ENCODE measurements at places on chromosomes 7 and 10. TPM values are rescaled to one million over a fixed set of nuclear protein-coding genes. Genes with fewer than 3 reads are reported as not detected.

- peaks cover 24% of the 10 kb centered on the region for H3K4me1 ChIP-seq
- no peaks in the 10 kb centered on the region for H3K27me3 ChIP-seq
- peaks cover 5% of the 10 kb centered on the region for H3K36me3 ChIP-seq
- H3K27ac ChIP-seq: peak overlapping the region; percentile 94
- H3K4me3 ChIP-seq: peak overlapping the region; percentile 91
- DNase-seq: peak; percentile 74
These were observed 1.5 kb downstream of the MAFK start for GRCh38 chr7:1531979-1532455.

GRCh38 chr7:29288181-29289091, 93.9 kb downstream of the CHN2 start:
- peaks cover 14% of the 10 kb centered on the region for H3K4me1 ChIP-seq
- no peak for DNase-seq
- H3K27ac ChIP-seq: no peak overlapping the region
- H3K27me3 ChIP-seq: peaks cover 49% of the 10 kb centered on the region
- no peaks in the 10 kb centered on the region for H3K36me3 ChIP-seq

DNA sequence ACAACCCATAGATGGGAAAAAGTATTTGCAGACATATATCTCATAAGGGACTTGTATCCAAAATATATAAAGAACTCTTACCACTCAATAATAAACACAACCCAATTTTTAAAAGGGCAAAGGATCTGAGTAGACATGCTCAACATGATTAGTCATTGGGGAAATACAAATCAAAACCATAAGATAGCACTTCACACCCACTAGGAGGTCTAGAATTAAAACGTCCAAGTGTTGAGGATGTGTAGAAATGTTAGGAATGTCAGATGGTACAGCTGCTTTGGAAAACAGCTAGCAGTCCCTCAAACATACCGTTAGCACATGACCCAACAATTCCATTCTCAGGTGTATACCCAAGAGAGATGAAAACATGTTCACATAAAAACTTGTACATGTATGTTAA, 8.3 kb downstream of the PSTK start:
- H3K27me3 ChIP-seq: no peaks in the 10 kb centered on the region
- H3K36me3 ChIP-seq: peaks cover 10% of the 10 kb centered on the region
- H3K4me1 ChIP-seq: no peaks in the 10 kb centered on the region
- no peak overlapping the region for H3K4me3 ChIP-seq

Gene HECW1
- not detected for total RNA-seq

DNA sequence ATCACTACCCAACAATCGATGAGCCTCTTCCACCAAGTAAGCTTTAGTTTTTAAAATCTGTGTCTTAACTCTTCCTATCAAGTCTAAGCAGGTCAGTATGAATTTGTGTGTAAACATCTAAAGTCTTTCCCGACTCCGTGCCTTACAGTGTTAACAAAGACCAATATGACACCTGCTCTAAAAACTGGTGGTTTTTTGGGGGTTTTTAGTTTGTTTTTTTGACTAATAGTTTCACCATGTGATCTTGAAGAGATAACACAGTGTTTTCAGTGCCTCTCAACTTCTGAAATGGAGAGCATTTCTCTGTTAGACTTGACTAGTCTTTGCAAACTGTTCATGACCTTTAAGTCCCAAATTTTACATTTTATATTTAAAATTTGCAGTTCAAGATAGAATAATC, 132.0 kb upstream of the STK17A start:
- H3K36me3 ChIP-seq: no peaks in the 10 kb centered on the region
- H3K27ac ChIP-seq: no peak overlapping the region
- DNase-seq: no peak
- H3K4me1 ChIP-seq: peaks cover 5% of the 10 kb centered on the region
- H3K4me3 ChIP-seq: no peak overlapping the region
- peaks cover 17% of the 10 kb centered on the region for H3K27me3 ChIP-seq

Gene GGCT
- 76.1 TPM for total RNA-seq

GRCh38 chr7:155832581-155832981, 20.3 kb upstream of the SHH start:
- no peak overlapping the region for H3K4me3 ChIP-seq
- no peaks in the 10 kb centered on the region for H3K4me1 ChIP-seq
- no peak overlapping the region for H3K27ac ChIP-seq
- no peaks in the 10 kb centered on the region for H3K36me3 ChIP-seq
- DNase-seq: no peak

Gene LANCL2
- total RNA-seq: 10.9 TPM

DNA sequence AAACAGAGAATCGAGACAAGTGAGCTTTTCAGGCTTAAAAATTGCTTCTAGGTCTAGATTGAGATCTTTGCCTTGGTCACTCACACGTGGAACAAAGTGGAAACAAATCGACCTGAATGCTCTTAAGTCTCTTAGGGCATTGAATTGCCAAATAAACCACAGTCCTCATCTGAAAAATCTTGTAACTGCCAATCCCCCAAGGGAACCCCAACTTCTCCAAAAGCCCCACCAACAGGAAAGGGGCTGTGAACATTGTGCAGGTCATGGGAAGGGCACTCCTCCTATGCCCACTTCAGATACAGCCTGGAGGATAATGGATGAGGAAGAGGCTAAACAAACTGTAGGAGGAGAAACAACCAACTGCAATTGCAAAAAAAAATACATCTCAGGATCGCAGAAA, 91.3 kb downstream of the DGKI start:
- H3K27me3 ChIP-seq: no peaks in the 10 kb centered on the region
- H3K36me3 ChIP-seq: no peaks in the 10 kb centered on the region
- no peaks in the 10 kb centered on the region for H3K4me1 ChIP-seq
- no peak for DNase-seq
- H3K27ac ChIP-seq: no peak overlapping the region

Gene CAV1
- total RNA-seq: 0.17 TPM

- no peaks in the 10 kb centered on the region for H3K4me1 ChIP-seq
- no peak for DNase-seq
- H3K27me3 ChIP-seq: no peaks in the 10 kb centered on the region
- no peak overlapping the region for H3K4me3 ChIP-seq
- no peak overlapping the region for H3K27ac ChIP-seq
- no peaks in the 10 kb centered on the region for H3K36me3 ChIP-seq
These were observed 593.1 kb downstream of the SORCS1 start for GRCh38 chr10:106571192-106571946.

Gene CALHM1
- not detected for total RNA-seq

- peaks cover 37% of the 10 kb centered on the region for H3K36me3 ChIP-seq
- no peak for DNase-seq
- peak overlapping the region; percentile 90 for H3K27ac ChIP-seq
- H3K4me3 ChIP-seq: peak overlapping the region; percentile 98
These were observed 2.9 kb downstream of the ELMO1 start for GRCh38 chr7:37445790-37446189.

DNA sequence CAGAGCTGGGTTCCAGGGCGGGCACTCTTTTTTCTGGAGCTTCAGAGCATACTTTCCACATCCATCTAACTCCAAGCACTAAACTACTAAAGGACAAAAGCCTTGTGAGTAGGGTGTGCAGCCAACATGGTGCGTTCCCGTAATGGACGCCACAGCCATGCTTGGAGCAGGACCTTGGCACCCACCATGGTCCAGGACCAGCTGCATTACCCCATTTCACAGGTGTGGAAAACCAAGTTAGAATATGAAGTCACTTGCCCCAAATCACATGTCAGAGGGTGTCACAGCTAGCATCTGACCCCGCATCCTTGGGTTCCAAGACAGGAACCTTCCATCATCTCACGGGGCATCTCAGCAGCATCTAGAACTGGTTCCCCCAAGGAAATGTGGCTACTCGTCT, 112.4 kb downstream of the SMURF1 start:
- H3K4me3 ChIP-seq: no peak overlapping the region
- H3K36me3 ChIP-seq: peaks cover 41% of the 10 kb centered on the region
- no peaks in the 10 kb centered on the region for H3K27me3 ChIP-seq
- H3K4me1 ChIP-seq: peaks cover 3% of the 10 kb centered on the region

DNA sequence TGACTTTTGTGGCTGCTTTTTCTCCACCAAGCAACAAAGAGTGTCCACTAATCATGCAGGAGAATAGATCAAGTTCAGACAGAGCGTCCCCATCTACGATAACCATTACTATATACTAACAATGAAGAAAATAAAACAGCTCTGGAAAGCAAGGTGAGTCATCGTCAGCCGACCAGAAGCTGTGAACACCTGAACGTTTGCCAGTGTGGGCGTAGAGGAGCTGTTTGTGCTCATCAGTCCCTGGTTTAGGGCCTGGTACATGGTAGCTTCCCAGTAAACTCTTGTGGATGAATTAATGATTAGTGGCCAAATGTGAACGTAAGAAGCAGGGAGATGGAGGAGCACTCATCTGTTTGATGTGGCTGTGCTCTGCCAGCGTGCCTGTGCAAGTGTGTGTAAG, 180.7 kb downstream of the EVX1 start:
- H3K27ac ChIP-seq: no peak overlapping the region
- H3K4me1 ChIP-seq: no peaks in the 10 kb centered on the region
- no peaks in the 10 kb centered on the region for H3K27me3 ChIP-seq
- no peak for DNase-seq
- no peaks in the 10 kb centered on the region for H3K36me3 ChIP-seq

GRCh38 chr10:130254243-130254642, 118.1 kb downstream of the GLRX3 start:
- no peak overlapping the region for H3K4me3 ChIP-seq
- no peak for DNase-seq
- no peaks in the 10 kb centered on the region for H3K27me3 ChIP-seq
- H3K36me3 ChIP-seq: no peaks in the 10 kb centered on the region
- no peaks in the 10 kb centered on the region for H3K4me1 ChIP-seq
- no peak overlapping the region for H3K27ac ChIP-seq

Gene GBX1
- total RNA-seq: not detected

DNA sequence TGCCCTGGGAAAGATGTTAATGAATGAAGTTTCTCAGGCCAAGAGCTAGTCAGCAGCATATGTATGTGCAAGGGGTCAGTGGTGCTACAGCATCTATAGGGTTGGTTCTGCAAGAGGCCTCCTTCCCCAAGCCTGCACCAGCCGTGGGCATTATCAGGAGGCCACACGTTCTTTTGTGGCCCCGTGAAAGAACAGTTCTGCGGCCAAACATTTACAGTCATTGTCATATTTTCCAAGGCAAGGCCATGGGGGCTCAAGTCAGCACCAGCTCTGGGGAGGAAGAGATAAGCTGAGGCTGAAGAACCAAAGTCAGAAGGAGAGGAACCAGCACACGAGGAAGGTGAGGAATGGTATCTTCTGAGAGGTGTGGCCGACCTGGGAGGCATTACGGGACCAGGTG, 54.4 kb upstream of the TMEM72 start:
- H3K27ac ChIP-seq: no peak overlapping the region
- peaks cover 3% of the 10 kb centered on the region for H3K4me1 ChIP-seq
- DNase-seq: no peak
- H3K36me3 ChIP-seq: no peaks in the 10 kb centered on the region
- H3K27me3 ChIP-seq: no peaks in the 10 kb centered on the region

- no peaks in the 10 kb centered on the region for H3K36me3 ChIP-seq
- no peak overlapping the region for H3K4me3 ChIP-seq
- DNase-seq: no peak
- no peak overlapping the region for H3K27ac ChIP-seq
- H3K27me3 ChIP-seq: peaks cover 6% of the 10 kb centered on the region
These were observed 59.6 kb downstream of the SH3PXD2A start for GRCh38 chr10:103795634-103796270.
